ENCODE measurements at places on chromosomes 4 and X.

- DNase-seq = no peak
Observed at GRCh38 chr4:3827616-3828492, 61.7 kb downstream of the ADRA2C start.

- DNase-seq = no peak
Observed at GRCh38 chr4:133390198-133390855, 241.2 kb downstream of the PCDH10 start.

- DNase-seq = no peak
Observed at GRCh38 chr4:143355540-143356217, 19.0 kb downstream of the GAB1 start.

GRCh38 chrX:150889131-150889530 is 9.3 kb downstream of the CD99L2 start:
- DNase-seq = no peak
